Right lobe of liver (tissue), 6 donors: ENCODE measurements at places on chromosomes 1 and 21. TPM values are rescaled to one million over a fixed set of nuclear protein-coding genes. Genes with fewer than 3 reads are reported as not detected.

DNA sequence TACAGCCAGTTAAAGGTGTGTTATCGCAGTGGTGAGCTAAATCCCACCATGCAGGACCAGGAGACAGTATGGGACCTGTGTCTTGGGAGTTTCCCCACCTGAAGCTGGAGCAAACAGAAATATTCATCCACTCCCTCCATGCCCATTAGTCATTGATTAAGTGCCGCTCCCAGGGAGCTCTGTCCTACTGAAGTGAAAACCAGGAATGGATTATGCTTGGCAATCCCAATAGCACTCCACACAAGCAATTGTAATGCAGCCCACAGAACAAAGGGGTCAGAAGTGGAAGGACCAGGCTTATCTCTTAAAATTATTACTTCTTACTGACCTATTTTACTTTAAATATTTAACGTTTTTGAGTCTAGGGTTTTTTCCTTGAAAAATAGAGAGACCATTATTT lies 1005.4 kb downstream of the ADGRL2 start:
- DNase-seq, result no peak
- no peaks in the 10 kb centered on the region for H3K36me3 ChIP-seq
- no peaks in the 10 kb centered on the region for H3K4me1 ChIP-seq
- no peaks in the 10 kb centered on the region for H3K27me3 ChIP-seq

DNA sequence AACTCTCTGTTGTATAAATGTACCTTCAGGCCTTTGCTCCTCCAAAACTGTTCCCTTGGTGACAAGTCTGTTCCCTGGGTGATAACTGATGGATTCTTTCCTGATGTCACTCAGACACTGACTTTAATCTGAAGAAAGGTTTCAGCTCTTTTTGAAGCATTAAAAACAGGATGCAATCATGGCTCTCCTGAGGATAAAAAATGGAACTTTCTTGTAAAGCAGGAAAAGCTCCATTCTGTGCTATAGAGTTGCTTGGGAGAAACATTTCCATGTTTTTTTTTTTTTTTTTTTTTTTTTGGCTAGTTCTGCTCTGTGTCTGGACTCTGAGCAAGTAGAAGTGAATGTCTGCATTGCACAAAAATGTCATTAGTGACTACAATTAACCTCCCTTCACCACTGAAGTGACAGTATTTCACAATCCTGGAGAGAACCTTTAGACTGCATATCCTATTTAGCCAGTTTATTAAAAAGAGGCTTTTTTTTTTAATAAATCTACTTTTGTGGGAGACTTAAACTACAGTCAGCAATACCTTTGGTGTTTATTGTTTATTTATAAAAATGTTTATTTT lies 101.7 kb upstream of the PRMT6 start:
- H3K4me3 ChIP-seq, result no peak overlapping the region
- H3K27me3 ChIP-seq, result no peaks in the 10 kb centered on the region
- no peak overlapping the region for H3K27ac ChIP-seq
- H3K36me3 ChIP-seq, result no peaks in the 10 kb centered on the region
- no peak for DNase-seq

DNA sequence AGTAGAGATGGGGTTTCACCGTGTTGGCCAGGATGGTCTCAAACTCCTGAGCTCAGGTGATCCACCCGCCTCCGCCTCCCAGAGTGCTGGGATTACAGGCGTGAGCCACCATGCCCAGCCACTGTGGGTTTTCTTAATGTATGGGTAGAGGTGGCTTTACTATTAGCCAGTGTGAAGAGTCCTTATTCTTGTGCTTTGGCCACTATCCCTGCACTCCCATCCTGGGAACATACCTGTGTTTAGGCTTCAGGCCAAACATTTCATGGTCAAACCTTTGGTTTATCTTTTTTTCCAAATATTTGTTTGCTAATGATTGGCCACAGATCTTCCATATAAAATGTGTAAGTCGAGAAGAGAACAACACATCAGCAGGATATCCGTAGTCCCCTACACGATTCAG lies 16.5 kb downstream of the FMO5 start:
- DNase-seq, result no peak
- no peaks in the 10 kb centered on the region for H3K4me1 ChIP-seq
- no peak overlapping the region for H3K4me3 ChIP-seq
- no peaks in the 10 kb centered on the region for H3K27me3 ChIP-seq
- peaks cover 3% of the 10 kb centered on the region for H3K36me3 ChIP-seq
- H3K27ac ChIP-seq, result no peak overlapping the region

DNA sequence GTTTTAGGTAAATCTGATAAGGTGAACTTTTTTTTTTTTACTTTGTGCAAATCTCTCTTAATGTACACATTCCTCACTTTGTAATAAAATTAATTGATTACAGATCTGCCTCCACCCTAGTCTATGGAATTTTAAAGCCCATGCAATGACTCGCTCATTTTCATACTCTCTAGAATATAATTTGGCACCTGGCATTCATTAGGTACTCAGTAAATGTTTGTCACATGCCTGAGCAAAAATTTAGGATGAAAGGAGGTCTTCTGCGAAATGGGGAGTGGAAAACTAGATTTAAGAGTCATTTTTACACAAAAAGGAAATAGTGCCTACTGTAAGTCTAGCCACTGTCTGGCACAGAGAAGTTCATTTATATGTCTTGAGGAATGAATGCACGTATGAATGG lies 350.1 kb downstream of the DPYD start:
- peaks cover 23% of the 10 kb centered on the region for H3K36me3 ChIP-seq
- no peak overlapping the region for H3K27ac ChIP-seq
- H3K4me3 ChIP-seq, result no peak overlapping the region
- no peak for DNase-seq
- no peaks in the 10 kb centered on the region for H3K4me1 ChIP-seq

CCDC30 gene
- 0.61 TPM for total RNA-seq

MYBPH gene
- not detected for total RNA-seq
